ENCODE measurements at places on chromosomes 7 and 10. TPM values are rescaled to one million over a fixed set of nuclear protein-coding genes. Genes with fewer than 3 reads are reported as not detected.
A peak's percentile ranks its signal among the peaks of the same experiment; 100 is the strongest.

- H3K27ac ChIP-seq: no peak overlapping the region
- no peaks in the 10 kb centered on the region for H3K36me3 ChIP-seq
- DNase-seq: no peak
- no peak overlapping the region for H3K4me3 ChIP-seq
Observed at GRCh38 chr7:11436316-11436715, 395.7 kb downstream of the THSD7A start.

- H3K4me1 ChIP-seq: no peaks in the 10 kb centered on the region
- H3K36me3 ChIP-seq: no peaks in the 10 kb centered on the region
- H3K27ac ChIP-seq: no peak overlapping the region
- DNase-seq: no peak
- no peak overlapping the region for H3K4me3 ChIP-seq
Observed at GRCh38 chr10:20552382-20552781, 344.7 kb downstream of the NEBL start.

DNA sequence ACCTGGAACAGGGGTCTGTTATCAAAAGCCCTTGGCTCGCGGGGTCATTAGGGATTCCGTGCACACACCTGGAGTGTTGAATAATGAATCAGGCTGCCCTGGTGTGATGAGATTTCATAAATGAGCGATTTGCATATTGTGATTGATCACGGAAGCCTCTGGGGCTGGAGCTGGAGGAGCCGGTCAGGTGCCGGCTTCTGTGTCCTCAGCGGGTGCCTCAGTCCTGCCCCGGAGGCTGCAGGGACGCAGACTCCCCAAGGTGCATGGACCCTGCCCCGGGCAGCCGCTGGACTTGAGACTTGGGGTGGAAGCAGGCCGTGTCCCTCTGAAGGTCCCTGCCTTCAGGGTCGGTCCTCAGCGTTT, 47.9 kb upstream of the ADGRA1 start:
- H3K27ac ChIP-seq: no peak overlapping the region
- no peaks in the 10 kb centered on the region for H3K36me3 ChIP-seq
- H3K27me3 ChIP-seq: peaks cover 25% of the 10 kb centered on the region
- no peaks in the 10 kb centered on the region for H3K4me1 ChIP-seq

- no peaks in the 10 kb centered on the region for H3K27me3 ChIP-seq
- H3K27ac ChIP-seq: no peak overlapping the region
- no peaks in the 10 kb centered on the region for H3K36me3 ChIP-seq
- H3K4me1 ChIP-seq: no peaks in the 10 kb centered on the region
- no peak overlapping the region for H3K4me3 ChIP-seq
Observed at GRCh38 chr7:125516194-125516593, 586.6 kb upstream of the POT1 start.

GRCh38 chr7:157032644-157033482, 22.4 kb upstream of the MNX1 start:
- H3K27me3 ChIP-seq: peaks cover 81% of the 10 kb centered on the region
- H3K27ac ChIP-seq: no peak overlapping the region
- H3K36me3 ChIP-seq: no peaks in the 10 kb centered on the region
- H3K4me1 ChIP-seq: peaks cover under 1% of the 10 kb centered on the region
- no peak for DNase-seq
- no peak overlapping the region for H3K4me3 ChIP-seq

- H3K4me3 ChIP-seq: no peak overlapping the region
- H3K27ac ChIP-seq: peak overlapping the region; percentile 99
- no peaks in the 10 kb centered on the region for H3K27me3 ChIP-seq
- peak; percentile 25 for DNase-seq
- H3K4me1 ChIP-seq: peaks cover 98% of the 10 kb centered on the region
- peaks cover 28% of the 10 kb centered on the region for H3K36me3 ChIP-seq
Observed at GRCh38 chr10:132402781-132403241, 5.8 kb downstream of the PWWP2B start.

DNA sequence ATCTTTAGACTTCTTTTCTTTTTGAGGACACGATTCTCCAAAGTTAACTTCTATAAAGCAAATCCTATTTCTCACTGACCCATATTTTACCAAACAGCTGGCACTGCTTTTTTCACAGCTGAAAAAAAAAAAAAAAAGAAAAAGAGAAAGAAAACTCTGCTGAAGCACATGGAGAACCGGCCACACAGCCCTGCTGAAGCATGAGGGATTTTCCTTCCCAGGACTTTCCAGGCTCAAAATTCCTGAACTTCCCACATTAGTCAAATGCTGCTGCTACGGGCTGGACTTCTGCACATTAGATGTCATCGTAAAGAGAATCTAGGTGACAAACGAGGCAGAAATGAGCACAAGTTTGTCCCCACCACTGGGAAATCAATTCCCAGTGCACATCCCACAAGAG, 25.2 kb downstream of the HIPK2 start:
- DNase-seq: no peak
- H3K27me3 ChIP-seq: no peaks in the 10 kb centered on the region
- H3K4me1 ChIP-seq: peaks cover 47% of the 10 kb centered on the region
- no peak overlapping the region for H3K4me3 ChIP-seq
- no peaks in the 10 kb centered on the region for H3K36me3 ChIP-seq

- peak overlapping the region; percentile 80 for H3K27ac ChIP-seq
- peak overlapping the region; percentile 17 for H3K4me3 ChIP-seq
- H3K27me3 ChIP-seq: no peaks in the 10 kb centered on the region
- H3K36me3 ChIP-seq: no peaks in the 10 kb centered on the region
- DNase-seq: no peak
- H3K4me1 ChIP-seq: peaks cover 15% of the 10 kb centered on the region
Observed at GRCh38 chr7:129368389-129368986, 65.7 kb upstream of the STRIP2 start.

DNA sequence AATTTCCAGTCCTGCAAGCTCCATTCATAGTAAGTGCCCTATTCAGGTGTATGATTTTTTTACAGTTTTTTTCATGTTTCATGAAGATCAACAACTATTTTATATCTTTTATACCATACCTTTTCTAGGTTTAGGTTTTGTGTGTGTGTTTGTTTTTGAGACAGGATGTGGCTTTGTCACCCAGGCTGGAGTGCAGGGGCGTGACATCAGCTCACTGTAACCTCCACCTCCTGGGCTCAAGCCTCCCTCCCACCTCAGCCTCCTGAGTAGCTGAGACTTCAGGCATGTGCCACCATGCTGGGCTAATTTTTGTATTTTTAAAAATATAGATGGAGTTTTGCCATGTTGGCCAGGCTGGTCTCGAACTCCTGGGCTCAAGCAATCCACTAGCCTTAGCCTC, 35.0 kb downstream of the ARMH3 start:
- H3K4me3 ChIP-seq: no peak overlapping the region
- no peak overlapping the region for H3K27ac ChIP-seq
- H3K36me3 ChIP-seq: peaks cover 97% of the 10 kb centered on the region
- H3K4me1 ChIP-seq: no peaks in the 10 kb centered on the region
- no peak for DNase-seq
- no peaks in the 10 kb centered on the region for H3K27me3 ChIP-seq

DNA sequence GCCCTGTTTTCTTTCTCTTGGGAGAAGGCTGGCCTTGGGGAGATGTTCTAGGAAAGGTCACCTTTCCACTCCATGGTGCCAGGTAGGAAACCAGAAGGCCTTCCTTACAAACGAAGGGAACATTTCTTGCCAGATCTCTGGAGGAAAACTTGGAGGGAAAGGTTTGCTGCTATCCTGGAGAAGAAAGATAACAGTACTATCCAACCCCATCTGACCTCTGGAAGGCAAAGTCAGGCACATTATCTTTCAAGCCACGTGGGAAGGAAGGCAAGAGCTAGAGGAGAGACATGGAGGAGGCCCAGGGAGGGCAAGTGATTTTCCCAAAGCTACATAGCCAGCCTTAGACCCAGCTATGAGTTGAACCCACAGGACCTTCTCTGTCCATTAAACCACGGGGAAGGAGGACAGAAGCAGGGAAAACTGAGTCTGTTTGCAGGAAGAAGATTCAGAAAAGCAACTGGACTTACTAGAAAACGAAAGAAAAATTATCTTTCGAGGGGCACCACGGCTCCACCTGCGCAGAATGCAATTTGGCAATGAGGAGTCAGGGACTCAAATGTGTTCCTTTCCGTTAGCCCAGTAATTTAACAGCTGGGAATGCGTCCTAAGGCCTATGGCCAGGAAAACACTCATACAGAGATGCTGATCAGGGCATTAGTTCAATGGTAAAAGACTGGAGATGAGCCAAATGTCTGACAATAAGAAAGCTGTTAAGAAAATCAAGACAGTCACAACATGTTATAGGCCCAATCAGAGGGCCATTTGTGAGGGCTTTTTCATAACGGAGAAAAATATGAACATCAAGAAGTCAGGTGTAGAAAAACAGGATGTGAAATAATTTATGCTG, 32.0 kb upstream of the PSAP start:
- no peaks in the 10 kb centered on the region for H3K27me3 ChIP-seq
- no peaks in the 10 kb centered on the region for H3K36me3 ChIP-seq
- no peaks in the 10 kb centered on the region for H3K4me1 ChIP-seq
- H3K27ac ChIP-seq: no peak overlapping the region
- no peak for DNase-seq
- no peak overlapping the region for H3K4me3 ChIP-seq

- H3K4me3 ChIP-seq: peak overlapping the region; percentile 60
- H3K27ac ChIP-seq: peak overlapping the region; percentile 52
- H3K4me1 ChIP-seq: peaks cover 29% of the 10 kb centered on the region
- H3K36me3 ChIP-seq: no peaks in the 10 kb centered on the region
Observed at GRCh38 chr7:127253281-127254162, 781 bp upstream of the GRM8 start.

GRCh38 chr7:29040579-29040925, 82.4 kb upstream of the TRIL start:
- no peaks in the 10 kb centered on the region for H3K27me3 ChIP-seq
- H3K4me3 ChIP-seq: no peak overlapping the region
- no peak overlapping the region for H3K27ac ChIP-seq
- H3K4me1 ChIP-seq: peaks cover 17% of the 10 kb centered on the region
- H3K36me3 ChIP-seq: no peaks in the 10 kb centered on the region
- DNase-seq: peak; percentile 58

- H3K4me1 ChIP-seq: peaks cover 3% of the 10 kb centered on the region
- H3K36me3 ChIP-seq: no peaks in the 10 kb centered on the region
- no peaks in the 10 kb centered on the region for H3K27me3 ChIP-seq
- no peak overlapping the region for H3K4me3 ChIP-seq
- peak overlapping the region; percentile 47 for H3K27ac ChIP-seq
Observed at GRCh38 chr7:925601-926000, 28.9 kb downstream of the ADAP1 start.

DNA sequence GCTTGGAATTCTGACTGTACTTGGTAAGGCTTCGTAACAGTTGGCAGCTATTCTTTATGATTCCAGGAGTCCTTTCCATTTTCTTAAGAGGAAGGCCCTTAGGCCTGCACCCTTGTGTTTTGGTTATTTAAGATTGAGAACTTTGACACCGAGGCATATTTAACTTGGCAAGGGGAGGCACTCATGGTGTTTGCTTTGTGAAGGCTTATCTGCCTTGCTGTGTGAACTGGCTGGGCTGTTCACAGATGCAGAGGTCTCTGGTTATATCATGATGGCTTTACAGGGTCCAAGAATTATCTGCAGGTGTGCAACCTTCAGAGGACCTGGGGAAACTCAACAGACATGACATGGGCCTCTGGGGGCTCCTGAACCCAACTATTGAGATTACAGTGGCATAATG, 833 bp upstream of the PNLIPRP1 start:
- peaks cover 24% of the 10 kb centered on the region for H3K27me3 ChIP-seq
- H3K4me3 ChIP-seq: no peak overlapping the region
- peak; percentile 71 for DNase-seq
- H3K36me3 ChIP-seq: no peaks in the 10 kb centered on the region
- H3K27ac ChIP-seq: no peak overlapping the region

DNA sequence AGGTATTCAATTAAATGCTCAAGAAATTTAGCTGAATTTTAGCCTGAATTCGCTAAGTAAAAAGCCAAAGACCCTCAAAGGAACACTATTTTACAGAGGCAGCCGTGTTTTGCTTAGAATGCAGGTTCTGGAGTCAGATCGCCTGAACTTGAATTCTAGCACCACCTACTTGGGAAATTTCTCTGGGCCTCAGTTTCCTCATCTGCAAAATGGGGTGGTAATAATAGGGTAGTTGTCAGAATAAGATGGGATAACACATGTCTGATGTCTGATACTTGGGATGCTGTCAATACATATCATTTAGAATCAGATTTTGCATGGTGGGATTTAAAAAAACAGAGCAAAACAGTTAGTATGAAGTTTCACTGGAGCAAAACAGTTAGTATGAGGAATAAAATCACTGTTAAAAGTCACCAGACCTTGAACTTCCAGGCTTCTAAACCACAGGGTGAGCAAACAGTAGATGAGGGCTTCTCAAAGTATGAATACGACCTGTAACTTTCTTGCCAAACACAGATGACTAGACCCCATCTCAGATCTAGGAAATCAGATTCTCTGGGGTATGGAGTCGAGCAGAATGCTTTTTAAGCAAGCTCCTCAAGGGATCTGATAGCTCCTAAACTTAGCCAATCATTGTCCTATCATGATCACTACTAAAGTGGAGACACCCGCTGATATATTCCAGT, 75.4 kb downstream of the ATXN7L1 start:
- no peaks in the 10 kb centered on the region for H3K36me3 ChIP-seq
- H3K4me1 ChIP-seq: peaks cover 56% of the 10 kb centered on the region
- DNase-seq: no peak
- H3K27me3 ChIP-seq: no peaks in the 10 kb centered on the region

GRCh38 chr7:99030951-99031350, 113.0 kb downstream of the SMURF1 start:
- no peak for DNase-seq
- H3K27ac ChIP-seq: peak overlapping the region; percentile 45
- no peaks in the 10 kb centered on the region for H3K27me3 ChIP-seq
- peaks cover 89% of the 10 kb centered on the region for H3K36me3 ChIP-seq
- H3K4me1 ChIP-seq: no peaks in the 10 kb centered on the region

DNA sequence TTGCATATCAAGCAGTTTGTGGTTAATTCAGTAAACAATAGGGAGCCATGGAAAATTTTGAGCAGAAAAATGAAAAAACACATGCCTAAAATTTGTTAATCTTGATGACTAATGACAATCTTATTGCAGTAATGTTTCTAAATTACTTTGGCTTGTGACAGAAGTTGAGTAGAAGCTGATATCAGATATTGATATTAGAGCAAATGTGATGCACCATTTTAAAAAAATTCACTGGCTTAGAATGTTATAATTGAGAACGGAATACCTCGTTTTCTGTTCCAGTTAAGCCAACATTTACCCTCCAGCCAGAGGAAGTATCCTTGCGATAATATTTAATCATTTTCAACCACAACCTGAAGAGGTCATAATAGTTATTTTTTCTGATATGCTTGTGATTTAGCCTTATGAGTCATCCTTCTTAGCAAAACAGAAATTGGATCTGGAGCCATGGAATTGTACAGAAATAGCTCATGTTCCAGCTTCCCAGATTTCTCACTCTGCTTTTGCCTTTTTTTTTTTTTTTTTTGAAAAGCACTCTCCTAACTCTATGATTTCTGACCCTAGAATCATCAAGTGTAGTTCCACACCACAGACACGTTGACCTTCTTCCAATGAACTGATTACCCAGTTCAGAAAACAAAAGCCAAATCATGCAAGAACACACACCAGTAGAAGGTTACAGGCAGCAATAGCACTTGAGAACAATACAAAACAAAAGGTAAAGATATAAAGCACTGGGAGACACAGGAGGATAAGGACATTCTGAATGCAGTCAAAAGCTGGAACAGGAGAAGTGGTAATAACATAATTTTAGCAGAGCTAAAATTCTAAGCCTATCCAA, 96.8 kb upstream of the PHYHIPL start:
- H3K27ac ChIP-seq: no peak overlapping the region
- H3K36me3 ChIP-seq: no peaks in the 10 kb centered on the region
- peaks cover 7% of the 10 kb centered on the region for H3K4me1 ChIP-seq
- no peaks in the 10 kb centered on the region for H3K27me3 ChIP-seq
- H3K4me3 ChIP-seq: no peak overlapping the region
- peak; percentile 65 for DNase-seq

The MMD2 gene
- total RNA-seq: not detected

The TRPV6 gene
- 2.6 TPM for total RNA-seq

The C10orf62 gene
- total RNA-seq: not detected

The MYO1G gene
- 4.0 TPM for total RNA-seq

The PVRIG gene
- 1.1 TPM for total RNA-seq

The COX19 gene
- total RNA-seq: 14.2 TPM

The HOXA6 gene
- 12.7 TPM for total RNA-seq

The DLX5 gene
- not detected for total RNA-seq

Measured in stomach (tissue), 19 donors.